Transverse colon (tissue), 4 donors: ENCODE measurements at places on chromosomes 4 and X.

DNA sequence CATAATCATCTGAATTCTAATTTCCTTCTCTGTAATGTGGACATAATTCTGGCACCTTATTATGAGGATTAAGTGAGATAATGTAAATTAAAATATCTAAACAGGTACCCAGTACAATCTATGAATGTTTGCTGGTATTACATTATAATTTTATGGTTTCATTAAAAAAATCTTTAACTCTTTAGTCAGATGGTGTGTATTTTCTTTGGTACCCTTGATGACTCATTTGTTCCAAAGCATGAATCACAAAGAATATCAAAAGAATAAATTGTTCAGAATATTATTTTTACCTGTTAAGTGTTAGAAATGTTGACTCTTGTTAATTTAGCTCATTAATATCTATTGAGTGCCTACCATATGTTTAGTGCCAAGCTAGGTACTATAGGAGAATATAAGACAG is 74.3 kb downstream of the SNX25 start:
- no peak for DNase-seq

DNA sequence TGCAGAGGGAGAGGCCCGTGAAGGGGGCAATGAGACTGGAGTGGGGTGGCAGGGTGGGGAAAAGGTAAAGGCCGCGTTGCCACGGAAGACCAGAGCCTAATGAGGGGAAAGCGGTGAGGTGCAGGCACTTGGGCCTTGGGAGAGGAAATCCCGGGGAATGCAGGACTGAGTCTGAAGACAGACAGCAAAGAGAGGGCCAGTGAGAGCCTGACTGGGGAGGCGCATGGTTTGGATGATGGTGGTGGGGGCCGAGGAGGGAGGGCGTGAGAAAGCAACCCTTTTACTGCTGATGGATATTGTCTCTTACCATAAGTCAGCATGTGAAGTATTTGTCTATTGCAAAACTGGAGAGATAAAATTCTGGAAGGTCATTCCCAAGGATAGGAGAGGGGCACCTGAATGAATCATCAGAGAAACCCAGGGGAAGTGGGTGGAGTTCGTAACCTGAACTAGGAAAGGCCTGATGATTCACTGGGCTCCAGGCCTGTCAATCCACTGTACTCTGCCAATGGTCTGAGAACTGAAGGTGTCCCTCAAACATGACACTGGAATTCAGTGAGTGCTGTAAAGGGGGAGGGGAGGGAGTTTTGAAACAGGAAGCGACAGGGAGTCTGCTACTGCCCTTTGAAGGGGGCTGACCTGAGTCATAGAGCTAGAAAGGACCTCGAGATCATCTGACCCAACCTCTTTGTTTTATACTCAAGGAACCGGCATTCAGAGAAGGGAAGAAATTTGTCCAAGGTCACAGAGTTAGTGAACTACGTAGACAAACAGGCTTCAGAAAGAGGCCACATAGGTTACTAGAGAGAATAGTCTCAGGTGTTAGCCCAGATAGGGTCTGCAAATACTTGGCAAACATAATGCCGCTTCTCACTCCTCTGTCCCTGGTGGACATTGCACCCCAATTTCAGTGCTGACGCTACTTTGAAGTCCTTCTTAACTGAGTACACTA is 52.2 kb downstream of the NALF2 start:
- DNase-seq, result no peak

- no peak for DNase-seq
Measured at GRCh38 chr4:81850701-81851100, 379.0 kb upstream of the RASGEF1B start.

- DNase-seq, result no peak
Measured at GRCh38 chr4:127975121-127975770, 10.0 kb downstream of the ABHD18 start.

DNA sequence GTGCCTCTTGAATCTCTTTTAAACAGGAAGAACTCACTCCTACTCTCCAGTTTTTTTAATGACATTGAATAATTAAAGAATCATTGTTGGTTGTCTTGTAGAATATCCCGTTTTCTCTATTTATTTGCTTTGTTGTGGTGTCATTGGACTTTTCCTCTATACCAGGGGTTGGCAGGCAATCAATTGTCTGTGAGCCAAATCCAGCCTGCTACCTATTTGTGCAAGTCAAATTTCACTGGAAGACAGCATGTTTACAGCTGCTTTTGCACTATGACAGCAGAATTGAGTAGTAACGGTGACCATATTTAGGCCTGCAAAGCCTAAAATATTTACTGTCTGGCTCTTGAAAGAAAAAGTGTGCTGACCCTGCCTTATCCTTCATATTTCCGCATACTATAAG is 34.8 kb downstream of the POLA1 start:
- DNase-seq, result no peak

- DNase-seq, result no peak
Measured at GRCh38 chr4:55087009-55087912, 38.1 kb downstream of the KDR start.

DNA sequence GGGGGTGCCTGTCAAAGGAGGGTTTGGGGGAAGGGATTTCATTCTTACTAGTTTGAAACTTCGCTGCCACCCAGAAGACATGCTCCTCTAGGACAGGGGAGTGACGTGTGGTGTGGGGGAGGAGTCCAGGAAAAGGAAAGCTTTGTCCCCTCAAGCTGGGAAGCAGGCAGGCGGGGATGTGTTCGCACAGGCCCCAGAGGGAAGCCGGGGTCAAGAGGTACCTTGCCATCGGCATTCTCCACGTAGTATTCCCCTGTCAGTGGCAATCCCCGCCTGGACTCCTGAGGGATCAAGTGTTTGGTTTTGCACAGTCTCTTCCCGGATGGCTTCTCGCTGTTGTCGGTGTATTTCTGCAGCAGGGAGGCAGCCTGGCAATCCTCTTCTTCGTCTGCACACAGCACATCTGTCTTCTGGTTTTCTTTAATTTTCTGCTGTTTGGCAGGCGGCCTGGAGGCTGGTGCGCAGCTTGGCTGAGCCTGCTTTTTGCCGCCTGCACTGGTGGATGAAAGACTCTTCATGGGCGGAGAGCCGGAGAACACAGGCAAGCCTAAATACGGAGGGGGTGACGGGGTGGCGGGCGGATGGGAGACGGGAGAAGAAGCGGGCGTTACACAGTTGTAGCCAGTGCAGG is 35.1 kb downstream of the BCOR start:
- no peak for DNase-seq

GRCh38 chr4:95212692-95213091 is 336.1 kb downstream of the UNC5C start:
- no peak for DNase-seq
